ENCODE measurements at places on chromosomes 4 and X.

- no peak for DNase-seq
Observed at GRCh38 chrX:108285918-108286317, 152.3 kb downstream of the COL4A6 start.

DNA sequence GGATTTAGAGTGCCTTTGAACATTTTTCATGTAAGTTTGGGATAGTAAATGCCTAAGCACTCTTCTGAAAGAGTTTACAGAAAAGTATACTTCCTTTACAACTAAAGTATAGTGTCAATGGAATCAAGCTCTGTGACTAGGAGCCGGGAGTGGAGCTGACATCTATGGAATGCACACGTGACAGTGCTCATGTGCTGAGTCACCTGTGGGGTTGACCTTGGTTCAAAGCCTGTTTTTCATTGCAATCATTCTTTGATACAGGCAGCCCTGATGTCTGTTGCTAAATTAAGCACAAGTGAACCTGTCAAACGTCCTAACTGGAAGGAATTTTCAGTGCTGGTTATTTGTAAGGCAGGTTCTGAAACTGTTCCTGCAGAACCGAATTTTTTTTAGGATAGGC, 82.5 kb downstream of the GPAT3 start:
- no peak for DNase-seq

DNA sequence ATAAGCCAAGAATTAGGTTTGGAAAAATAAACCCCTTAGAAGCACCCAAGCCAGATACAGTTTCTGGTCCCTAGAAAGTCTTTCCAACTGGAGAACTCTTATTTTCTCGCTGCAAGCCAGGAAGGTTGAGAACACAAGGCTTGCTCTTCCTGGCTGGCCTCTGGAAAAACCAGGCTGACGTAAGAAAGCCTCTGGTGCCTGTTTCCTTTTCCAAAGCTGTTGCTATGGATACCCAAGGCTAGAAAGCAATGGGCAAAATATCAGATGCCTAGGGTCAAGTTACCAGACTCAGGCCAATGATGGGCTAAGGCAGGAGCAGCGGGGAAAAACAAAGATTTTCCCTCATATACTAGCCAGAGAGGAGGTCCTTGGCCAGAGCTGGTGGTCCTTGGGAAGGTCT, 281.6 kb downstream of the KLHL13 start:
- DNase-seq: no peak

DNA sequence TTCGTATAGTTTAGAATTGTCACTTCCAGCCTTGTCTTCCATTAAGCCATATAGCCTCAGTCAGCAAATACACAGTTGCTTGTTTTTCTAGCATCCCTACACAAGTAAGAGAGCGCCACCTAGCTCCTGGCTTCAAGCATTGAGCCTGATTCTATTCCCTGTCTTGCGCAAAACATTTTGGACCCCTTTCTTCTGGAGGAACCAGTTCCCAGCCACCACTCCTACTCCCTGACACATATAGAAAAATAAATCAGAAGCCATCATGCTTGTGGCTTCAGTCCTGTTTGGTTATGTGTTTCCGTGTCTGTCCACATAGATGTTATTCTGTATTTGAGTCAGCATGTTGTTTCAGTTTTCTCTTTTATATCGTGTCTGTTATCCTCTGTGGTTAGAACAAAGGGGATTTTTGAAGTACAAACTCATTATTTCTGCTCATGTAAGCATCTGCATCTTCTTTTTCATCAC, 59.9 kb downstream of the GK start:
- DNase-seq: no peak

GRCh38 chrX:8906299-8906938, 105.2 kb upstream of the FAM9A start:
- no peak for DNase-seq

- DNase-seq: no peak
Observed at GRCh38 chr4:48739560-48740019, 40.5 kb downstream of the FRYL start.

- no peak for DNase-seq
Observed at GRCh38 chr4:33226133-33226532, 2506.0 kb downstream of the PCDH7 start.

DNA sequence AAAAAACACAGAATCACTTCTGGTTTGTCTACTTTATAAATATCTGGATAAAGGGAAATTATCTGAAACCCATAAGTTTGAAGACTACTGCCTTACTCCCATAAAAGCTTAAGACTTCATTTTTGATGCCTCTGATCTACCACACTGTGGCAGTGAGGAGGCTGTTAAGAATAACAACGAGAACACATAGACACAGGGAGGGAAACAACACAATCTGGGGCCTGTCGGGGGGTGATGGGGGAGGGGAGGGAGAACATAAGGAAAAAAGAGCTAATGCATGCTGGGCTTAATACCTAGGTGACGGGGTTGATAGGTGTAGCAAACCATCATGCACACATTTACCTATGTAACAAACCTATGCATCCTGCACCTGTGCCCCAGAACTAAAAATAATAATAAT, 573.7 kb downstream of the GBA3 start:
- no peak for DNase-seq

GRCh38 chr4:106048250-106048971, 153.1 kb downstream of the NPNT start:
- no peak for DNase-seq

GRCh38 chrX:68842781-68843581, 14.2 kb downstream of the EFNB1 start:
- no peak for DNase-seq
